Vagina (tissue), 2 donors: ENCODE measurements at places on chromosomes 12 and 14.

DNA sequence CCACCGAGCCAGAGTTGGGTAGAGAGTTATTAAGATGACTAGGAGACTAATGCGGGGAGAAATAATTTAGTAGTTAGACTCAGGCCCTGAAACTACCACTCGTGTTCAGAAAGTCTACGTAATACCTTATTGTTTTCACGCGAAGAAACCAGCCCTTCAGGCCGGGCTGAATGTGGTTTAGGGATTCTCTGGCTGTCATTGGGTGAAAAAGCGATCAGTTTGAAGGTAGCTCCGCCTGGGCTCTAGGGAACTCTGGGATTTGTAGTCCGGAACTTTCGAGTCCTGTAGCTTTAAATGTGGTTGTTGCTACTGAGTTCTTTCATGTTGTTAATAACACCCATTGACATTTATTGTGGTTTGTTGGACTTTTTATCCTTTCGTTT, 549 bp upstream of the WDR89 start:
- DNase-seq = no peak

- DNase-seq = no peak
Measured at GRCh38 chr14:25630447-25630846, 580.5 kb upstream of the STXBP6 start.

- no peak for DNase-seq
Measured at GRCh38 chr14:55317542-55318306, 46.5 kb downstream of the FBXO34 start.

DNA sequence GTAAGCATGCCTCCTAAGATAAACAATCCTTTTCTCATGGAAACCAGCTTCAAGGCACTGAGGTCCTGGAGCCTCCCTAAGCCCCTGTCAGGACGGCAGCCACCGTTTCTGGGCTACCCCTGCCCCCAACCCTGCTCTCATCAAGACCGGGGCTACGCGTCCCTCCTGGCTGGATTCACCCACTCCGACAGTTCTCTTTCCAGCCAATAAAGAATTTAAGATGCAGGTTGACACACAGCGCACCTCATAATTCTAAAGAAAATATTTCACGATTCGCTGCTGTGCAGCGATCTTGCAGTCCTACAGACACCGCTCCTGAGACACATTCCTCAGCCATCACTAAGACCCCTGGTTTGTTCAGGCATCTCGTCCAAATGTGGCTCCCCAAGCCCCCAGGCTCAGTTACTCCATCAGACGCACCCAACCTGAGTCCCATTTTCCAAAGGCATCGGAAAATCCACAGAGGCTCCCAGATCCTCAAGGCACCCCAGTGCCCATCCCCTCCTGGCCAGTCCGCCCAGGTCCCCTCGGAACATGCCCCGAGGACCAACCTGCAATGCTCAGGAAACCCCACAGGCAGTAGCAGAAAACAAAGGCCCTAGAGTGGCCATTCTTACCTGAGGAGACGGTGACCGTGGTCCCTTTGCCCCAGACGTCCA, 336.3 kb downstream of the TMEM121 start:
- DNase-seq = no peak

- no peak for DNase-seq
Measured at GRCh38 chr12:6278439-6279255, 31.8 kb upstream of the PLEKHG6 start.

- DNase-seq = no peak
Measured at GRCh38 chr12:115916910-115917668, 360.4 kb downstream of the MED13L start.

- DNase-seq = no peak
Measured at GRCh38 chr14:33738491-33738890, 212.4 kb downstream of the EGLN3 start.

- no peak for DNase-seq
Measured at GRCh38 chr14:103130965-103131364, 7.7 kb downstream of the TNFAIP2 start.

GRCh38 chr14:103108749-103109207, 14.3 kb downstream of the EXOC3L4 start:
- no peak for DNase-seq

- DNase-seq = no peak
Measured at GRCh38 chr14:69989622-69990021, 110.4 kb downstream of the SMOC1 start.

DNA sequence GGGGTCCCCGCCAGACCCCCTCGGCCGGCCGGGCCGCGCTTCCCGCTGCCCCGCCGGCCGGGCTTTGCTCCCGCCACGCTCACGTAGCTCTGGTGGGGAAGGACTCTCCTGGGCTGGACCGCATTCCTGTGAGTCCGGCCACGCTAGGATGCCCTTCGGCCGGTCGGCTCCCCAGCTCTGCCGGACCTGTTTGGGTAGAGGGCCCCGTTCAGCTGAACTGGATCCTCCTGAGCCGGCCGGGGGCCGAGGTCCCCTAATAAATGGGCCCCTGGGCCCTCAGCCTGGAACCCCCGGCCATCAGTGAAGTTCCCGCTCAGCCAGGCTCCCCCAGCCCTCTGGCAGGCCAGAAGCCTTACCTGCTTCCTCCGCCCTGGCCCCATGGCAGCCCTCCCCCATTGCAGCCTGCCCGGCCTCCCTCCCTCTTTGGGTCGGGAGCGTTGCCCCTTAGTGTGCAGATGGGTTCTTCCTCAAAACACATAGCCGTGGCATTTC, 593 bp downstream of the UNC119B start:
- DNase-seq = no peak

DNA sequence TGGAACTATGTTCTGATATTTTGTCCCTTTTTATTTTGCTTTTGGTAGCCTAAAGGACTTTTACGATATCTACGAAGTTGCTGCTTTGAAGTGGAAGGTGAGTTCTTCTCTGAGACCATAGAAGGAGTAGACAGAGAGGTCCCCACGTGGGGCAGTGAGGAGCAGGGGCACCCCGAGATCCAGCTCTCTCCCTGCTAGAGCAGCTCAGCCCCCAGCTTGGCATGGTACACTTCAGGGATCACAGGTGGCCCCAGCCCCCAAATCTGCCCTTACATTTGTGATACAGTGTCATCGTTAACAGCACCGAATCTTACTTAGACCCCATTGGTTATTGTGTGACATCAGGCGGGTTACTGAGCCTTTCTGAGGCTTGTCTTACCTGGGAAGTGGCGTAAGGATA, 56.8 kb downstream of the SLC8B1 start:
- no peak for DNase-seq

- DNase-seq = no peak
Measured at GRCh38 chr12:122837306-122838265, 2.3 kb downstream of the HIP1R start.

GRCh38 chr12:52847335-52848102, 1.3 kb downstream of the KRT78 start:
- DNase-seq = no peak

- no peak for DNase-seq
Measured at GRCh38 chr12:66508025-66508424, 170.9 kb downstream of the GRIP1 start.

DNA sequence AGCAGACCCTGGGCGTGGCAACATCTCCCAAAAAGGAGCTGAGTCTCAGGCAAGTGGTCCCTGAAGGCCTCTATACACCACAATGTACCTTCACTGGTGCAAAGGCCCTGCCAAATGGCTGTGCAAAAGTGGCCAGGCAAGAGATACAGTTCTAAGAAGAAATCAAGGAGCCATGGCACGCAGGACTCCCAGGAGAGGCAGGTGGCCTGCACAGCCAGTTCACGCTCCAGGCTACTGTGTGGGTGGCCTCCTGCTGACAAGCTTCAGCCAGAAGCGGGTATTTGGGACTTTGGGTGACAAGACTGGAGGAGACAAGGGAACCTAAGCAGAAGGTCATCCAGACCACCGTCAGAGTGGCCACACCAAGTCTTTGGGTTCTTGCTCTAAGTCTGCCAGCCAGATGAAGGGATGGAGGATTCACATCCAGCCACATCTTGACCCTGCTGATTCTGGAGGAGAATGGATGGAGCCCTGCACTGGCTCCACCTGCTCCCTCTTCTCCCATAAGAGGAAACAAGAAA, 20.5 kb upstream of the ZFP36L1 start:
- no peak for DNase-seq

DNA sequence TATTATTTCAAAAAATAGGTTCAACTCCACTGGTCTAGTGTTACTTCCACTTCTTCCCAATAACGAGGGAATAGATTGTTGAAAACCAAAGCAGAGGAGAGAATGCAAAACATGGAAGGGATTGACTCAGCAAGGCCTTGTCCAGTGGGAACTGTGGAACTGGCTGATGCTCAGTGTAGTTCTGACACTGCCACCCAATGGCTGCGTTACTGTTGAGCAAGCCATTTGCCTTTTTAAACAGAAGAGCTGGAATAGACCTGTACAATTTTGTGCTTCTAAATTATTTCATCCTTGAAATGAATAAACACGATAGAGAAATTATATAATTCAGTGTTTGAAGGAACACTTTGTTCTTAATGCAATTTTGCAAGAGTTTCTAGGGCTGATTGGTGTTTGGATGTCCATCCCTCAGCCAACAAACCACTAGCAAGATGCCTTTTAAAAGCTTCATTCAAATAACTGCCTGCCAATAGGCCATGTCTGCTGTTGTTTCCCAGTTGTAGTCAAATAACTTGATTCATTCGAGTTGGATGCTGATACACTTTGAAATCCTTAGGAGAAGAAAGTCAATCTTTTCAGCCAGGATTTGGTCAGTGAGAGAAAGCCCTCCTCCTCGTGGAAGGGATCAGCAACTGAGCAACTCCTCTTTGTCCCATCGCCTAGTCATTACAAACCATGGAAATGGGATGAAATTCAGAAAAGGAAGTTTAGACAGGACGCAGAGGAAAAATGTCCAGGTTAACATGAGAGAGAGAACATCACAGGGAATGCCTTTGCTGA, 7.3 kb upstream of the MGP start:
- no peak for DNase-seq

DNA sequence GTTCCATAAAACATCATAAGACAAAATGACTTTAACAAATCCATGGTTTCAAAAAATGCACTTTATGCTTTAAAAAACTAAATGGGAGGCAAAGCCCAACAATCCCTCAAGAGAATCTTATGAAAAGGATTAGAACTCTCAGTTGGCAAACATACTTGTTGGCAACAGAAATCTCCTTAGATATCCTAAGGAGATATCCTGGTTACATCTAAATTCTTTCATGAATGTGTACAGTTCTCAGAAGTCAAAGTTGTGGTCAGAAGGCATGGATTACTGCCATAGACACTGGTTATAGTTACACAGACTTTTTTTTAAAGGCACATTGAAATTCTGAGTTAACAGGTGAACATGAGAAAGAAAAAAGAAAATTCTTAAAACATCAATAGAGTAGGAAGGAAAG, 17.5 kb upstream of the ISM2 start:
- no peak for DNase-seq

GRCh38 chr12:70744178-70744577, 106.9 kb upstream of the PTPRB start:
- DNase-seq = no peak

DNA sequence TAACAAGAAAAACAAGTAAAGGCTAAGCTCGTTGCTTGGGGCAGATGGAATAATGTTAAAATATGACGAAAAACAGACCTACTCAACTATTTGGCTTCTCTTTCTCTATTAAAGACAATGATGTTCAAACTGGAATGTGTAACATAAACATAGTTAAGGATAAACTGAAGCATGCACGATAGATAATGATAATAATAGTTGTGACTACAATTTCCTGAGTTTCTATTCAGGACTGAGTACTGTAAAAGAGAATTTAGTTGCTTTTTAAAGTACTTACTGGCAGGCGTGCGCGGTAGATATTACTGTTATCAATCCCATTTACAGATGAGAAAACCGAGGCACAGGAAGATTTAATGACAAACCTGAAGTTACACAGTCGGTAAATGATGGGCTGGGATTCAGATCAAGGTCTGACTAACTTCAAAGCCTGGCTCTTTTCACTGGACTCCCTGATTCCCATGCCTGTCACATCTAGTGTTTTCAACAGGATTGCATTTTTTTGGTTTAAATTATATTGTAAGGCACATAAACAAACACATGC, 103.0 kb downstream of the CRADD start:
- DNase-seq = no peak

- DNase-seq = no peak
Measured at GRCh38 chr12:92493816-92494215, 209.0 kb upstream of the PLEKHG7 start.

- DNase-seq = no peak
Measured at GRCh38 chr12:64187370-64187769, 34.7 kb downstream of the KICS2 start.

DNA sequence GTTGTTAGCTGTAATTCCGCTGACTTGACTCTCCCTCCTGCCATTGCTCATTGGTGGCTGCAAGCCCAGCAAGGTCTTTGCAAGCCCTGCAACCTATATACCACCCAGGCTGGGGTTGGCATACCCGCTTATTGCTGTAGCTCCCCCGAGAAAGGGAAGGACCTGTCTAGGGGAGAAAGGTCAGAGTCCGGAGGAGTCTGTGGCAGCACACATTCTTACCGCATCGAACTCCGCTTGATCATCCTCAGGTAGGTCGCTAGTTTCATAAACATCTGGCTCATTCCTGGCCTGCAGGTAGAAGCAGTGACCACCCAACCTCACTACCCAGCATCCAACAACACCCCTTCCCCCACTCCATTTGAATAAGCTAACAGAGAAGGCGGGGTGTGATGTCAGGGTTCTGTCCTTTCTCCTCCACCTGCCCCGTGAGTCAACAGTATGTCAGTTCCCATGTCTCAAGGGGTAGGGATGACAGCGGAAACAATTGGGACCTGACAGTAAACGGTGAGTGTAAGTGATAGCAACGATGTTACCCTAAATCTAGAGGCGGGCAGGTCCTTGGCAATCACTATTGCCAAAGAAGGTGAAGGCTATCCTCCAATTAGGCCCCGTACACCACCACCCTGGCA, 1.1 kb downstream of the DCTN2 start:
- DNase-seq = no peak

DNA sequence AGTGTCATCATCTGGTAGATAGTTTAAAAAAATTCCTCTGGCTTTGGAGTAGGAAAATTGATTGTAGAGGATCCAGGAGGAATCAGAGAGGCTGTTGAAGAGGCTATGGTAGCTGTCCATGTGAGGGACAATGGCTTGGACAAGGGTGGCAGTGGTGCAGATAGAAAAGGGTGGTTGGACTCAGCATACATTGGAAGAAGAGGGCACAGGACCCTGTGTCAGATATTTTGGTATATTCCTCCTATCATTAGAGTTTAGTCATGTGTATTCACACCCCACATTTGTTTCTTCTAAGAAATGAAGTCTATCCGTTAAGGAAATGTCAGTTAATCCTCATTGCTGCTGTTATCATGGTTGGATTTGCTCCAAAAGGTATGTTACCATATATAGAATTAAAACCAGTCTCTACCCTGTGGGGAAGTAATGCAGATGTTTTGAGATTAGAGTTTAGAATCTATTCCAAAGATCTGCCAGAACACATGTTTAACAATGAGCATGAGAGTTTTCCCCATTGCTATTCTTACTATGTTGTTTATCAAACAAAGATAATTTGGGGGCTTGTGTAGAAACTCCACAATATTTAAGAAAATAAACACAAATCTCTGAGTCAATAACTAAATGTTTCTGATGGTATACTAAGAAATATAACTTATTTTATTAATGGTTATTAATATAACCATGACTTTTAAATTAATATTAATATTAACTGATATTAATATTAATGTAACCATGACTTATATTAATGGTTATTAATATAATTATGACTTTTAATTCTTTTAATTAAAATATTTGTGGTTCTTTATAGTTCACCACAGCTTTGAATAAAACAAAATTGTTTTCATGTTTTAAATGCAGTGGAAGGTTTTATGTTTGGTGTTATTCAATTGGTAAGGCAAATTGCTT, 80.9 kb downstream of the CRADD start:
- no peak for DNase-seq
